ENCODE measurements at places on chromosomes 5 and 9.

DNA sequence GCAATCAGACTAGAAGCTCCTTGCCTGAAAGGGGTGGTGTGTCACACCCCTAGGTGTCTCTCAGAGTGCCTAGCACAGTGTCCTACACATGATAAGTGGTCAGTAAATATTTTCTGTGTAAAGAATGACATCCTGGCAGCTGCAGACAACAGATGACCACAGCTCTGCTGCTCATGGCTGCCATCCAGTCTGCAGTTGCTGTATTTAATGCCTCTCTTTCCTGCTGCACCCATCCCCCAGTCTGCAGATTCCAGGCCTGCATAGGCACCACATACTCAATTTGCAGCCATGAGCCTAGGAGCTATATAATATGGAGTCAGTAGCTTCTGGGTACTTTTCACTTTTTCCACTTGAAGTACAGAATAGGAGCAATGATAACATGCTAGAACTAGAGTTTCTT, 94.9 kb upstream of the NR4A3 start:
- DNase-seq: no peak

GRCh38 chr5:1444361-1445189, 665 bp downstream of the SLC6A3 start:
- DNase-seq: no peak

DNA sequence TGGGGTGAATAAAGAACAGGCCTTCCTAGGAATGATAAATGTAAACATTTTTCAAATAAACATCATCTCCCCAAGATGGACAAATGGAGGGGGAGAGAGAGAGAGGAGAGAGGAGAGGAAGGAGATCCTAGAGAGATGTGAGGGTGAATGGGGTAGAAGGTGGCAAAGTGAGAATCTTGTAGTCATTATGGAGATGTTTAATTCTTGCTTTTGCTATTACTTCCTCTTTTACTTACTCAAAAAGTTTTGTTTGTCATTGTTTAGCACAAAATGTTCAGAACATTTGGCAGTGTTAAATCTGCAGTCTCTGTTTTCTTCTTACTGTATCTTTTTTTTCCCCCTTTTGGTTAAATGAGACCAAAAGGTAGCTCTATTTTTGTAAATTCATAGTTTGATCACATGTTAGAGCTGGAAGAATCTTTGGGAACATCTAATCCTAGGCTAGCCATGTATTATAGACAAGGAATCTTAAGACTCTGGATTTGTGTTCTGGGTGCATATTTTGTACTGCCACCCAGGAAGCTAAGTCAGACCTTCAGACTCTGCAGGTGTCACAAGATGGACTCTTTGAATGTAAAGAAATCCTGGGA, 266.1 kb downstream of the NTRK2 start:
- no peak for DNase-seq

DNA sequence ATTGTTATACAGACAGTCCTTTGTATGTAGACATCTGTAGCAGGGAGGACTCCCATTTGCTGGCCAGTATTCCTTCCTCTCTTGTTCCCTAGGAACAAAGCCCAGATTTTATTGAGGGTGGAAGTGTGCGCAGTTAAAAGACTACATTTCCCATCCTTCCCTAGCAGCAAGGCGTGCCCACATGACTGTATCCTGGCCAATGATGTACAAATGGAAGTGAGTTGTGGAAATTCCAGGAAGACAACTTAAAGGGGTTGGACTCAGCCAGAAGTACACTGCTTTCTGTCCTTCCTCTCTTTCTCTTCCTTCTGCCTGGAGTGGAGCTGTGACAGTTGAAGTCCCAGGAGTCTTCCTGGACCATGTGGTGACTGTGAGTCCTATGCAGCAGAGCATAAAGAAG, 89.0 kb downstream of the HRH2 start:
- DNase-seq: no peak

GRCh38 chr9:74443036-74443750, 53.9 kb upstream of the RORB start:
- no peak for DNase-seq

GRCh38 chr9:10026443-10026984, 586.3 kb downstream of the PTPRD start:
- DNase-seq: no peak

DNA sequence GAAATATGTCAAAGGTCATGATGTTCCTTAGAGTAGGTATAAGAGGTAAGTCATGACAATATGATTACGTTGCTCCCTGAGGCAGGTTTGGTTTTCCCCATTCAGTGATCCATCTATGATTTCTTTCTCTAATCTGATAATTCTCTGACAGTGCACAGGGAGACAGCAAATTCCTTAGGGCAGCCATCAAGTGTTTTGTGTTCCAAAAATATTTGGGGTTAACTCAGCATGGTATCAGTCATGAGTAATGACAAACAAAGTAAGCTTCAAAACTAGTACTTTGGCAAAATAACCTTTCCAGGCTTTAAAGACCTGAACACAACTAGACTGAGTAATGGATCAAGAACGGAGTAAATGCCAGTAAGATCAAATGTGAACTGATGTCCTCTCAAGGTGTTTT, 55.3 kb upstream of the SPATA31E1 start:
- DNase-seq: no peak

DNA sequence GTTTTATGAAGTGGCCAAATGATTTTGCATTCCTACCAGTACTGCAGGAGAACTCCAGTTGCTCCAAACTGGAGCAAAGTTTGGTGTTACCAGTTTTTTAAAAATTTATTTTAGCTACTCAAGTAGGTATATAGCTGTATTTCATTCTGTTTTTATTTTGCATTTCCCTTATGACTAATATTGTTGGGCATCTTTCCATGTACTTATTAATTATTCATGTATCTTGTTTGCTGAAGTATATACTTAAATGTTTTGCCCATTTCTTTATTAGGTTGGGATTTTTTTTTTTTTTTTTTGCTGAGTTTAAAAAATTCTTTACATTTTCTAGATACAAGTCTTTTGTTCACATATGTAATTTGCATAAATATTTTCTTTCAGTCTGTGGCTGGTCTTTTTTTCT, 386.6 kb upstream of the DAB2 start:
- no peak for DNase-seq

DNA sequence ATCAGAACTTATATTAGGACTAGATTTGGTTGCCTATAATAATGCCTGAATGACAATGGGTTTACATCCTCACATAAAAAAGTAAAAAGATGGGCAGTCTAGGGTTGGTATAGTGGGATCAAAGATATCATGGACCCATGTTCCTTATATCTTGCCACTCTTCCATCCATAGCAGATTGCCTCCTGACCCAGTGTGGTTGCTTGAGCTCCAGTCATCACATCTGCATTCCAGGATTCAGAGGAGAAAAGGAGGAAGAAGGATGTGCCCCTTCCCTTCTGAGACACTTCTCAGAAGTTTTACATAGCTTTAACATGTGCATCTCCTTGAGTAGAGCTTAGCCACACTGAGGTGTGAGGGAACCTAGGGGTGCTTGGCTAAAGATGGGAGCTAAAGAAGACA, 22.9 kb downstream of the RALGPS1 start:
- no peak for DNase-seq

DNA sequence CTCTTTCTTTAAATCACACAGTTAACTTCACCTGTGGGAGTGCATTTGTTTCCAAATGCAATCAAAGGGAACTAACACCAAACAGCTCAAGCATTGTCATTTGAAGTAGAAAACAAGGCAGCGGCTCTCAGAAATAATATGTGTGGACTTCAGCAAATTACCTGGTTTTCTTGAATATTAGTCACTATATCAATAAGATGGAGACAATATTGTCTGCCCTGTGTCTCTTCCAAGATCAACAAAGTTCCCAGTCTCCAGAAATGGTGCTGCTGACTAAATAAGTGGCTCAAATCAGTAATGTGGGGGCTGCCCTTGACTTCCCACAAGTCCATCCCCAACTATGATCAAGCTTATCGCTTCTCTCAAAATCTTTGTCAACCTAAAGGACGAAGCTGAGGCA, 53.1 kb upstream of the CEMIP2 start:
- no peak for DNase-seq

DNA sequence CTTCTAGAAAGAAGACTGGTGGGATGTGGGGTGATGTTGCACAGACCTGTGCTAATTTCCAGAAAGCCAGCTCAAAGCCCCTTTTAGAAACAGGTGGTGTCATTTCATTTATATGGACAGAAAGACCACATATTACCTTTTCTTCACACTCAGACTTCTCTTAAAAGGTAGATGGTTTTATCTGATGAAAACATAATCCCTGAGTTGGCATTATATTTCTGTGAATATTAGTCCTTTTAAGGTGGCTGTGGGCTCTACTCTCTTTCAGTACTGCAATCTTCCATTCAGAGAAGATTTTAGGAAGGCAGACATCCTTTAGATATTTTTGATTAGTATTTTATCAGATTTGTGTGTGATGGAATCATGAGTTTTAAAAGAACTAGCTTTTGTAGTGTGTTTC, 73.2 kb downstream of the PPIC start:
- DNase-seq: no peak

DNA sequence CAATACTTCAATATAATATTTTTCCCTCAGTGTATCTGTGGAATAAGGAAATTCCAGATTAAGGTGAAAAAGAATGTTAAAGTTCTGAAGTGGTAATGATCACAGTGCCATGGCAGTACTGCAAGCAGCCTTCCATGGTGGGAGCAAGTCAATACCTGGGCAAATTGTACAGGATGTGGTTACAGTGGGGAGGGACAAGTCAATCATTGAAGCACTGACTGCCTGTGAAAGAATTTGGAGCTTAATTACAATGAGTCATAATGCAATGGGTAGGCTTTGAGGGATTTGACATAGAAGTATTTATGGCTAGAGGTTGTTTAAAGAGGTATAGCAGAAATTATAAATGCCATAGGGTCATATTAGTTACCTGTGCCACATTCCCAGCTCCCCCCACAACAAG, 786.5 kb upstream of the ACO1 start:
- no peak for DNase-seq

DNA sequence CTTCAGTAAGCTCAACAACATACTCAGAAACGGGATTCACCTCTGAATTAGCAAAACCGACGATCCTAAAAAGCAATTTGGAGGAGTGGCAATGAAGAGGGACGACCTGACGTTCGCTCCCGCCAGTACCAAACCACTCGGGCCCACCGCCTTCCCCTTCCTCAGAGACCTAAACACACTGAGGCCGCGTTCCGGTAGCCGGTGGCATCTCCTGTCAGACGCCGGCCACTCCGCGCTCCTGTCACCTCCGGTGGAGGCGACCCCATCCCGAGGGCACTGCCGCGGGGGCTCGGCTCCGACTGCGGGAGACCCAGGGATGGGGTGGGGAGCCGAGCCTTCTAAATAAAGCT, 617 bp downstream of the PPP6C start:
- peak; percentile 6 for DNase-seq

- no peak for DNase-seq
Observed at GRCh38 chr5:54254482-54255198, 55.7 kb downstream of the ARL15 start.

DNA sequence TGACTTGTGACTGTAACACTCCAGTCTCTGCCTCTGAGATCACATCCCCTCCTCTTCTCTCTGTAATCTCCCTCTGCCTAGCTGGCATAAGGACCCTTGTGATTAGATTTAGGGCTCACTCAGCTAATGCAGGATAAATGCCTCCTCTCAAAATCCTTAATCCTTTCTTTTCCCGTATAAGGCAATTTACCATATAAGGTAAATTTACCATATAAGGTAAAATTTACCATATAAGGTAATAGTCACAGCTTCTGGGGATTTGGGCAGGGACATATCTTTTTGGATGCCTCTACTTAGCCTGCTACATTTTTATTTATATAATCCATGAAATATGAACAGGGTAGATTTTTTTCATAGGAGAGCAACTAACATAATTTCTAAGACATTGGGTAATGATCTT, 318.0 kb upstream of the PUM3 start:
- DNase-seq: no peak

DNA sequence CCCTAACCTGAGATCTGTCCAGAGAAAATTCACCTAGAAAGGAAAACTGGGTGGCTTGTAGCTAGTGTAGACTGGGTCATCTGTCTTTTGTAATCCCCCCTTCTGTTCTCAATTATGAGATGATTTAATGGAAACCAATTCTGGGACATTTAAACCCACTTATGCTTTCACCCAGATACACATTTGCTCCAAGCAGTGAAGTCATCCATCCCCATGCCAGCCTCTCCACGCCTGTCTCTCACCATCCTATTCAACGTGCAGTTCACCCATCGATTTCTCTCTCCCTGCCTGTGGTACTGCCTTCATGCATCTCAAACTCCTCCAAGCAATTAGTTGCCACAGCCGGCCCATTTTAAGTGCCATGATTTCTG, 1.8 kb downstream of the PHF19 start:
- DNase-seq: no peak

- DNase-seq: no peak
Observed at GRCh38 chr5:171433352-171433698, 13.9 kb downstream of the FGF18 start.

GRCh38 chr5:147523069-147523468, 13.2 kb upstream of the DPYSL3 start:
- DNase-seq: no peak

DNA sequence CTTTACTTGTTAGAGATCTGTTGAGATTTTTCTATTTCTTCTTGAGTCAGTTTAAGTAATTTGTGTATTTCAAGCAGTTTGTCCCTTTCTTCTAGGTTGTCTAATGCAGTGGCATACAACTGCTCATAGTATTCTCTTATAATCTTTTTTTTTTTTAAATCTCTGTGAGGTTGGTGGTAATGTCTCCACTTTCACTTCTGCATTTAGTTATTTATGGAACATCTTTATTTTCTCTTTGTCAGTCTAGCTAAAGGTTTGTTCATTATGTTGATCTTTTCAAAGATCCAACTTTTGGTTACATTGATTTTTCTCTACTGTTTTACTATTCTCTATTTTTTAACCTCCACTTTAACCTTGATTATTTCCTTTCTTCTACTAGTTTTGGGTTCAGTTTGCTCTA, 13.8 kb downstream of the FOXE1 start:
- no peak for DNase-seq

- DNase-seq: no peak
Observed at GRCh38 chr9:93129691-93130500, 4.2 kb downstream of the NINJ1 start.

DNA sequence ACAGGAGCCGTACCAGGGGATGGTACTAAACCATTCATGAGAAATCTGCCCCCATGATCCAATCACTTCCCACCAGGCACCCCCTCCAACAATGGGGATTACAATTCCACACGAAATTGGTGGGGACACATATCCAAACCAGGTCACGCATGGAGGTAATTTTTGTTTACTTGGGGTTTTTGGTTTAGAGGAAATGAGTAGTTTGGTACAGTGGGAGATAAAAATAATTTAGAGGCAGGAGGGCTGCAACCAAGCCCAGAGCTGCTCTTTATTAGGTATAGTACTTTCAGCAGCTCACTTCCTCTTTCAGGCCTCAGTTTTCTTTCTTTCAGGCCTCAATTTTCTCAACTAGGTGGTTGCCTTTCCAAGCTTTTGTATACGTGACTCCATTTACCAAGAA, 23.2 kb downstream of the PRUNE2 start:
- DNase-seq: no peak

DNA sequence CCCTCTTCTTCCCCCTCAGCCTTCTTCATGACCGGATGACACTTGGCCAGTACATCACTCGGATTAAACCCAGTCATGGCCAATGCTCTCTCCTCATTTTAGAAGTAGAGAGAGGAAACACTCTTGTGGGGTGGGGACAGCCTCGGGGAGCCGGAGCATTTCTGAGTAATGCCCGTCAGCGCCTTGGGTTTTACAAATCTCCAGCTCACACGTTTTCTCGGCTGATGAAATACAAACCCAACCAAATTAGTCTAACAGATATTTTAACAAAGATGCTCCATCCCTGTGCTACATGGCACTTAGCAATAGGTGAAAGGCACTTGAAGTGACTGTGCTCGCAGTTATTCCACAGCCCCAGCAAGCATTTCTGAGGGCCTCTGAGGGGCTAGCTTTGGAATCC, 51.7 kb downstream of the ZNF366 start:
- no peak for DNase-seq

Data from stimulated activated CD8-positive, alpha-beta memory T cell treated with anti-CD3 and anti-CD28 coated beads, Interleukin-15, amount 100 ng/mL, for 1 hour (primary cell).